ENCODE measurements at places on chromosomes 2 and 18.

GRCh38 chr2:118723394-118723793, 124.1 kb downstream of the EN1 start:
- no peak for DNase-seq

GRCh38 chr2:213065583-213066442, 85.6 kb downstream of the IKZF2 start:
- no peak for DNase-seq

DNA sequence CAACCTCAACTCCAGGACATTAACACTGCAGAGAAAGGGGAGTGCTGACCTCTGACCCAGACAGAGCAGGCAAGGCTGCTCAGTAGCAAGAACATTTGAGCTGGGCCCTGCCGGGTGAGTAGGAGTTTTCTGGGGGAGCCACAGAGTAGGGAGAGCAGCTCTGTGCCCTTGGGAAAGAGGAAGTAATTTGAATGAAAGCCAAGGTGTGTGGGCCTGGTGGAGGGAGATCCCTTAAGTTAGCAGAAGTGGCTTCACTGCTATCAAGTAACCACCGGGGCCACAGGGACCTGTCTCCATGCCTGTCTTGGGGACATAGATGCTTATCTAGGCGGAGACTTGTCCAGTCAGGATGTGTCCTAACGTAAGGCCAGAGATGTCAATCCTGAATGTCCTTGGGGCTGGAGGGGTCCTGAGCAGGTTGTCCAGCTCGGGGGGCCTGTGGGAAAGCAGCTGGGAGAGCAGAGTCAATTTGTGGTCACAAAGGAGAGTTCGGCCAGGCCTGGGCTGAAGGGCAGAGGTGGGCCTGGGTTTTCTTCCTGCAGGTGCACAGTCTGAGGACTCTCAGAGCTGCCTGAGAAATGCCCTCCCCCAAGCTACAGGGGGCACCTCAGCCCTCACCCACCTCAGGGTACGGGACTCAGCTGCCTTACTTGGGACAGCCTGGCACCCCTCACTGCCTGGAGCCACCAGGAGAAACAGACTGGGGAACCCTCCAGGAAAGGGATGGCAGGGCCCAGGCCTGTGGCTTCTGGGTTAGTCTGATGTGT, 15.0 kb upstream of the OTOF start:
- DNase-seq: no peak

DNA sequence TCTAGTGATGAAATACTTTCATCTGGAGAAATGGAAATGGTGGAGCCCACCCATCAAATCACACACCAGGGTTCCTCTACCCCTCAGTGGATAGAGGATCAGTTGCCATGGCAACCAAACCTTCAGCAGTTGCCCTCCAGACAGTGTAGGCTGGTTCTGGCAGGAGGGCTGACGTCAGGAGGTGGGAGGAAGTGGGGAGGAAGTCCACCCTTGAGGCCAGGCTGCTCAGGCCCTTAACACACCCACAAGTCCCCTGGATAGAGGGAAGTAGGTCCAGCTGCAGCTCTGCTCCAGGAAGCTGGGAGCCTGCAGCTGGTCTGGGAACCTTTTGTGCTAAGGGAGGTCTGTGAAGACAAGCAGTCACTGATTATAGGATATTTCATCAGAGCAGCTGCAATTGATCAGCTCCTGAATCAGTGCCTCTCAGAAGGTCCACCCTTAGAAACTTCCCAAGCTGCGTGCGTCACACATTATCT, 186.6 kb downstream of the MTX2 start:
- DNase-seq: no peak

DNA sequence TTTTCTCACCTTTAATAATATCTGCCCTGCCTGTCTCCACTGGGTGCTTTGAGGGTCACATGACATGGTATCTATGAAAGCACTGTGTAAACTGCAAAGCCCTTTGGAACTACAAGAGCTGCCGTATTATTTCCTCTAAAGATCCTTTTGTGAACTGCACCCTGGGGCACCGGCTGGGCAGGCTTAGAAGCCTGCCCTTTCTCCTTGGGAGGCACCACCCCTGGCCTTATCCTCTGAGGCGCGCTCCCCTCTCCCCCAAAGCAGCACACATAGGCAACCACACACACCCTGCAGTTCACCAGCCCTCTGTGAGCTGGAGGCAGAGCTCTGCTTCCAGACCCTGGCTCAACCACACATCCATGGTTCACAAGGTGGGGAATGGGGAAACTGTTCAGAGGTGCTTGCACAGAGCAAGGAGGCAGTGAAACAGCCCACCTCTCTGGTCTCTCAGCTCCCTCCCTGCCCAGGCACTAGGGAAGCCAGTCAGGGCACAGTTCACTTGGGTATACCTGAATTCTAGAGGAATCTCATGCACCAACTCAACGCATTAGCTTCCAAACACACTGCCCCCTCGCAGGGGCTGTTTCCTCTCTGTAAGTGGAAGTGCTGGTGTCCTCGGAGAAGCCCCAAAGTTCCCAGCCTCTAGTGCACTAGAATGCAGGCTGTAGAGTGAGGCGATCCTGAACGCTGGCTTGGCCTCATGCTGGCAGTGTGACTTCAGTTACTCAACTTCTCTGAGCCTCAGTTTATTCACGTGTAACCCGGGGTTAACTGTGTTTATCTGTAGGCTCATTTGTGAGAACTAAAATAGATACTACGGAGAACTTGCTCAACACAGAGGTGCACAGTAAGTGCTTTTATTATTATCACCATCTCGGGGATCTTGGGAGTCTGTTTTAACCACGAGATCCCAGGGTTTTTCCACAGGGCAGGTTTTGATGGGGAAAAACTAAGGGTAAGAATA, 11.0 kb downstream of the SIGLEC15 start:
- DNase-seq: no peak

DNA sequence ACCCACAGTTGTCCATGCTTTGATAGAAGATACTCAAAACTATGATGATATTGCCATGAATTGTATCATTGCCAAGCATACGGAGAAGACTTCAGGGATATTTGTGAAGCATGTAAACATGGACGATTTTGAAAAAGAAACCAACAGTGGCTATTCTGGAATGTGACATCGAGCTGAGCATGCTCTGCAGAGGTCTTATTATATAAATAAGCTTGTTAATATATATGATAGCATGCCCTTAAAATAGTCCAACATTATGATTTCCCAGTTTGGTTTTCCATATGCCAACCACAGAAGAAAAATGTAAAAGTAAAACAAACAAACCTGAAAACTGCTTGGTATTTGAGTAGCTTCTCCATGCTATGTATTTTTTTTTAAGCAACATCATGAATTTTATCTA, 159.1 kb downstream of the LNPK start:
- no peak for DNase-seq

DNA sequence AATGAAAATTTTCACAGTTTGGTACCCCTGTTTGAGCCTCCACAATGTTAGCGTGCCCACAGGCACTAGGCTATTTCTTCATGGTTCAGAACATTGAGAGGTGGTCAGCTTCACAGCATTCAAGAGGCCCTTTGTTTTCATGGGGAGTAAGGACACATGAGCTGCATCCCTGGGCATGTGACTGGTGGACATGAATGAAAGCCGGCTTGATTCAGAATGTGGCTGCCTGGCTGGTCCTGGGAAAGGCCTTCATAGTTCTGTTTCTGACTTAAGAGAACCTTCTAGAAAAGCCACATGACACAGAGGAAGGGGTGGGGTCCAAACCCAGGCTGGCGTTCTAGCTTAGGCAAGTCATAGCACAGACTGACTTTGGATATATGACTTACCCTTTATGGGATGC, 420.6 kb downstream of the CMPK2 start:
- no peak for DNase-seq

- no peak for DNase-seq
These were observed 279.9 kb upstream of the NCKAP5 start for GRCh38 chr2:133848111-133848649.

- no peak for DNase-seq
These were observed 304.8 kb downstream of the TRIB2 start for GRCh38 chr2:13021470-13021957.

GRCh38 chr2:173716458-173717052, 248.6 kb downstream of the SP3 start:
- DNase-seq: no peak

DNA sequence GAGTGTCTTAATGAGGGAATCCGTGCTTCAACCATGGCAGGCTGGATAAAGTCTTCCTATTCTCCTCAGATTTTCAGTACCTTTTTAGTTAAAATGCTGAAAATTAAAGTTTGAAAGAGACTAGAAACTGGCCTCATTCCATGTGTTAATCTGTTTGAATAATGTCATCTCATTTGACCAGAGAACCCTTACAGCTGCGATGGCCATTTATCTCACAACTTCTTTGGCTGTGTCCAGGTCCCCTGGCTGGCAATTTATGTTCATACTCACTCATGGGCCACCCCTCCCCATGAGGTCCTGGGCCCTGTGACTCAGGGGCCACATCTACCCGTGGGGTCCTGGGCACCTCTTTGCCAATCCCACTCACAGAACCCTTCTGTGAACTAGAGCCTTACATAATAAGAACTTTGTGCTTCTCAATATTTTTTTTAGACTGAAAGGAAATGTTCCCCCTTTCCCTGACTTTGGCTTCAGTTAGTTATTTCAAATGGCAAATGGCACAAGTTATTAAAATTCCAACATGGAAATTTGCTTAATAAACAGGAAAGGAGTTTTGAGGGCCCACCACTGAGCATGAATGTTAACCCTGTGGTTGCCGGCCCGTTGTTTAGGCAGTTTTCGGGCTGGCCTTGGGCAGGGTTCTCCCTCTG, 134.6 kb downstream of the UXS1 start:
- no peak for DNase-seq

DNA sequence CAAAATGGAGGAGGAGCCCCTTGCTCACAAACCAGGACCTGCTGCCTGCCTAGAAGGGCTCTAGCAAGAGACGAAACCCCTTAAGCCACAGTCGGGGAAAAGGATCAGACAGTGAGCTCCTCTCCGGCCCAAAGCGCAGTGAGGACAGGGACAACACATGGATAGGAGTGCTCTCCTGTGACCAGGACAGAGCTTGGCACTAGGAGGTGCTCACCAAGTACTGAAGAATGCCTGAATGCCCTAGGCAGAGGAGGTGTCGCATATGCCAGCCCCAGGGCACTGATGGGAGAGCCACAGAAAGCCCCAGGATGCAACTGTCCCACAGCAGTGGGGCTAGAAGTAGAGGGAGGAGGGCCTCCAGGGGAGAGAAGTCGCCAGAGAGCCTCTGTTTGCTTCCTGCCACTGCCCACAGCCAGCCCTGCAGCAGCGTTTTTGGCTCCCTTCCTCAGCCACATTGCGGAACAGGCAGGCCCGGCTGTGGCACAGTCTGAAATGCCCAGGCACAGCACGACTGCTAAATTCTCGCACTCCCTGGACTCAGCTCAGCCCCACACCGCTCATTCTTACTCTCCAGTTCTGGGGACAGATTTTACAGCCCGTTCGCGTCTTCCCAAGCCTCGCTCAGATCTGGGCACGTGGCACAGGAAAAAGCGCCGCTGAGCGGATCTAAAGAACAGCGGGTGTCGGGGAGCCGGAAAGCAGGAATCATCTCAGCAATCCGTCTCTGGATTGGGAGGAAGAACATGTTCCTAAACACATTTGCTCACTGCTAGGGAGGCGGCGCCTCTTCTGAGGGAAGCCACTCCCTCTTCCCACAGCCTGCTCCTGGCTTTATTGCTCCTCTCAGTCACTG, 98.7 kb upstream of the POU3F3 start:
- DNase-seq: no peak

GRCh38 chr2:174788291-174788929, 24.1 kb upstream of the CHRNA1 start:
- DNase-seq: no peak

- DNase-seq: no peak
These were observed 26.8 kb downstream of the SMAD7 start for GRCh38 chr18:48923746-48924629.

DNA sequence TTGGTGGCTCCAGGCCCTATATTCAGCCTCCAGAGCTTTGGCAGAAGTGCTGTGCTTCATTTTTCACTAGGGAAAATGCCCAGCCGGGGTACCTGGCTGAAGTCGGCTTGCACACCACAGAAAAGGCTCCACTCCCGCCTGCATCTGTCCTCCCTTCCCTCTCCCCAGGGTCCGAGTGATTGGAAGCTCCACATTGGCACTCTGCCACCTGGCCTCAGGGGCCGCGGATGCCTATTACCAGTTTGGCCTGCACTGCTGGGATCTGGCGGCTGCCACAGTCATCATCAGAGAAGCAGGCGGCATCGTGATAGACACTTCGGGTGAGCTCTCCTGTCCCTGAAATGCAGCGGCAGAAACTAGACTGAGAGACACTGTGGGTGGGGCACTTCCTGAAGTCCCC, 47.4 kb downstream of the IMPA2 start:
- no peak for DNase-seq

GRCh38 chr18:22591222-22591621, 173.5 kb upstream of the CTAGE1 start:
- no peak for DNase-seq

DNA sequence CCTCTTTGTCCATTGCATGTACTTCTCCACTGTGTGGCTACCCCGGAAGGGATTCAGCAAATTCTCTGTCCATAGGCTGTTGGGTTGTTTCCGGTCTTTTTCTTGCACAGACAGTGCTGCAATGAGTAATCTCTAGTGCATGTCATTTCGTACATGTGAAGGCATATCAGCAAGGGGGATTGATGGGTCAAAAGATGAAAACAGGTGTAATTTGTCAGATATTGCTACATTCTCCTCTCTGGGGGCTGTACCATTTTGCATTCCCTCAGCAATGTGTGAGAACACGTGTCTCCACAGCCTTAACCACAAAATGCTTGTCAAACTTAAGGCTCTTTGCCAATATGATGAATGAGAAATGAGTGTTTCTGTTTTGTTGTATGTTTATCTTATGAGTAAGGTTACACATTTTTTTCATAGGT, 60.5 kb downstream of the KLHL29 start:
- no peak for DNase-seq

- no peak for DNase-seq
These were observed 554.6 kb upstream of the SALL3 start for GRCh38 chr18:78425019-78425412.

- no peak for DNase-seq
These were observed 37.2 kb downstream of the KYNU start for GRCh38 chr2:142914507-142915313.

GRCh38 chr2:52676056-52676455, 1091.5 kb upstream of the CHAC2 start:
- DNase-seq: no peak

DNA sequence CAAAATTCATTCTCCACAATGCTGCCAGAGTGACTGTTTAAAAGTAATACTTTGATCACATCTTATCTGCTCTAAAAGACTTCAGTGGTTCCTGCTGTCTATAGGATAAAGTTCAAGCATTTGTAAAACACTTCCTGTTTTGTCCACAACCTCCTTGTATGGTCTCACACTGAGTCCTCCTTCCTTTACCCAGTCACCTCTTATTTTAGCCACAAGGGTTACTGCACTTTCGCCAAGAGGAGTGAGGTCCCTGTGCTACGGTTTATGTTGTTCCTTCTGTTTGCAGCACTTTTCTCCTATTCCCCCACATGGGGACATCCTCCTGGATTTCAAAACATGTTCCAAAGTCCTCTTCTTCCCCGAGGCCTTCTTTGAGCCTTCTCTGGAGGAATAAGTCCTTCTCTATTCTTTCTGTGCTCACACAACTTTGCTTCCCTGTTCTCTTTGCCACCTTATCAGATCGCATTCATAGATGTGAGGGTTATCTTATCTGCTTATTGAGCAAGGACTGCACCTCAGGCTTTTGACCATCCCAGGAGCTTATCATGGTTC, 112.2 kb upstream of the NABP1 start:
- no peak for DNase-seq

GRCh38 chr2:47815764-47816163, 32.8 kb downstream of the MSH6 start:
- no peak for DNase-seq
